Type B pancreatic cell (in vitro differentiated cells): ENCODE measurements at places on chromosomes 5 and 9.

GRCh38 chr5:179422908-179423481 lies 77.7 kb upstream of the ADAMTS2 start:
- no peak for DNase-seq

GRCh38 chr9:137039611-137040366 lies 6.2 kb downstream of the NPDC1 start:
- no peak for DNase-seq

GRCh38 chr5:37668524-37669047 lies 171.3 kb downstream of the GDNF start:
- no peak for DNase-seq

GRCh38 chr9:133304477-133305377 lies 29.7 kb upstream of the ABO start:
- peak; percentile 56 for DNase-seq

DNA sequence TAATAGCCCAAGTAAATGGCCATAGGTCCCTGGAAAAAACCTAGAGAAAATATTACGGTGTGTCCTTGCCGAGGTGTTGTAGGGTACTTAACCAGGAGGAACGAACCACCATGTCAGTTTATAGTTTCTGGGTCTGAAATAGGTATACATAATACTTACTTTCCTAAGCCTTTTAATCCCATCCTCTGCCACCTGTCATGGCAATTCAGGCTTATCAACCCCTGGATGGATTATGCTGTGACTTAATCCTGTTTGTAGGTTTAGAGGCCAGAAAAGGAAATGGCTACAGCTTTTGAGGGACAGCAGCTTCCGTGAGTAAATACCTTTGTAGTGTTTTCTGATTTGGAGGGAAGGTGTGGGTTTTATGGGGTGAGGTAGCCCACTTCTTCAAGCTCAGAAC lies 89.1 kb upstream of the PTPRD start:
- no peak for DNase-seq

DNA sequence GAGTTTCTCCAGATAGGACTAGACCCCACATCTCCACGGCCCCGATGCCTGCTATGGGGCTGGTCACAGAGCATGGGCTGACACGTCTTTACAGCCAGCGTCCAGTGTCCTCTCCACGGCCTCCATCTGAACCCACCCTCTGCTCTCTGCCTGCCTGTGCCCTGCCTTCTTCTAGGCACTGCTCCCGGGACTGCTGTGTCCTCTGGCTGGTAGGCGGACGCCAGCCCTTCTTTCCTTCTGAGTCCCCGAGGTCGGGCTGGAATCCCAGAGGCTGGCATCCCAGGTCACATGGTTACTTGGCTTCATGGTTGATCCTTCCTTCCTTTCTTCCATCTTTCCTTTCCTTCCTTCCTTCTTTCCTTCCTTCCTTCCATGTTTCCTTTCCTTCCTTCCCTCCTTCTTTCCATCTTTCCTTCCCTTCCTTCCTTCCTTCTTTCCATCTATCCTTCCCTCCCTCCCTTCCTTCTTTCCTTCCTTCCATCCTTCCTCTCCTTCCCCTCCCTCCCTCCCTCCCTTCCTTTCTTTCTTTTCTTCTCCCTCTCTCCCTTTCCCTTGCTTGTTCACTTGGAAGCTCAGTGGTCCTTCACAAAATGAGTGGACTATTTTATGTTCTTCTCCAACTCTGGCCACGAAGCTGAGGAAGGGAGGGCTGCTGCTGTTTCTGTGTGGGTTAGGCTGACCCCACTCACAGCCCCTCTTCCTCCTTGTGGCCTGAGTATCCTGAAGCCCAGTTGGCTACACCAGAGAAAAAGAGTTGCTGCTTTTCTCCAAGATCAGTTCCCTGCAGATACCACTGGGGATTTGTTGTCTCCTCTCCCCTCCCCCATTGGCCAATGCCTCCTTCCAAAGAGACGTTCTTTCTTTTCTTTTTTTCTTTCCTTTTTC lies 66.8 kb upstream of the NEURL1B start:
- DNase-seq, result no peak

DNA sequence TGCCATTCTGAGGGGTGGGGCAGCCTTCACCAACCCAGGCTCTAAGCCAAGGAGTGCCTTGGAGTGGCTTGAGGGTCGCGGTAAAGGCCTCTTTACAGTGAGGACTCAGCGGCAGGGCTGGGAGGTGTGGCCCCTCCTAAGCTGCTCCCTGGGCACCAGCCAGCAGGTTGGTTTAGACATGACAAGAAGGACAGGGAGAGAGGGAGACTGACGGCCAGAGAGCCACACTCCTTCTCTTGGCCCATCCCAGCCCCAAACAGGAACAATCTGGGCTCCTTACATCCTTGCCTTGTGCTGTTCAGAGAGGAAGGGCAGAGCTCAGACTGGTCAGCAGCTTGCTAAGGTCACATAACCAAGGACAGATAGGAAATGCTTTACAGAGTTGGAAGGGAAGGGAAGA lies 94.5 kb downstream of the LMX1B start:
- DNase-seq, result no peak

DNA sequence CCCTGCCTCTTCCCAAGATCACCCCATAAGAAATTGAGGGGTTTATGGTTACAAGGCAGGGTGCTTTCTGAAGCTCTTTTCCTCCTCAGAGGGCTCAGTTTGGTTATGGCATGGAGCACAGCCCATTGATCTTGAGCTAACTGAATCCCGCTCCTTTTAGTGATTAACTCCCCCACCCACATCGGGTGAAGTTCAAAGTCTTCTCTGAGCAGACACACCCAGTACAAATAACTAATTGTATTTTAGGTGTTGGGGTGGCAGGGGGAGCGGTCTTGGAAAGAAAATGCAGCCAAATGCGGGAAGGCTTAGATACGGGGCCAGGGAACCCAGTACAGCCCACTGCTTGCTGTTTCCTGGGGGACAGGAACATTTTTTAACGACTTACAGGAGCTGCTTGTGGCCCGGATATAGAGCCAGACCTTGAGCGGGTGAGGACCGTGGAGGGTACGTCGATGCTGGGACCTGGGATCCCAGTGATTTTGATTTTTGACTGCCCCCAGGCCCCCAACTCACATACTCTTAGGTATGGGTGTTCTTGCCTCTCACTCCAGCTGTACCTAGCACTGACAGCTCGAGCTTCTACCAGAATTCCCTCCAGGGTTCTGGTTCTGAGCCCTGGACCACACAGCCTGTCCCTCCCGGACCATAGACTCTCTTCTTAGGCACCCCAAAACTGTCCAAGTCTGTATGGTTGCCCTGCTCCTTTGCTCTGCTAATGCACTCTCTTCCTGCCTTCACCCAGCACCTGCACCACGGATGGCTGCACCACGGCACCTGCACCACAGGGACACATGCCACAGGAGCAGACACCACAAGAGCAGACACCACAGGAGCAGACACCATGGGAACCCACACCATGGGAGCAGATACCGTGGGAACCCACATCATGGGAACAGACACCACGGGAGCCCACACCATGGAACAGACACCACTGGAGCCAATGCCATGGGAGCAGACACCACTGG lies 18.3 kb upstream of the RXRA start:
- DNase-seq, result no peak

DNA sequence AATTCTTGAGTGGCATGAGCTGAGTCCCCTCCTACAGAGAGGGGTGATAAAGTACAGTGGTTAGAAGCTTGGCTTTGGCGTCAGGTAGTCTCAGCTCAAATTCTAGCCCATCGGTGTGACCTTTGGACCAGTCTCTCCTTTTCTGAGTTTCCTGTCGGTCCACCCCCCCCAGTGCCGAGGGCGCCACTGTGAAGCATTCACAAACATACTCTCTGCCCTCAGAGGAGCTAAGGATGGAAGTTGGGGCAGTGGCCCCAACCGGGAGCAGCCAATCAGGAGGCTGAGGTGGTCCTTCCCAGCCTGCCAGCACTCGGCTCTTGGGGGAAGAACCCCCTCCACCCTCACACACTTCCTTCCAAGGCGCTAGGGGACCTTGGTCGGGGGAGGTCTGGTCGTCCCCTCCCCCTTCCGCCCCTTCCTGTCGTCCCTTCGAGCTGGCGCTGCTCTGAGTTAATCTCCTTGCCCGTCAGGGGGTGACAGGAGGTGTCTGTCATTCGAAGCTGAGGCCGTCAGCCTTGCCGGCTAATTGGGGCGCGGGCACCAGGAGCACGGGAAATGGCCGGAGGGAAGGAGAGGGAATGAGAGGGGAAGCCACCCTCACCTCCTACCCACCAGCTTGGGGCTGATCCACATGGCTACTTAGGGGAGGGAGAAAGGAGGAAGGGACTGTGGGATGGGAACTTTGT lies 53.0 kb downstream of the CXXC5 start:
- no peak for DNase-seq

DNA sequence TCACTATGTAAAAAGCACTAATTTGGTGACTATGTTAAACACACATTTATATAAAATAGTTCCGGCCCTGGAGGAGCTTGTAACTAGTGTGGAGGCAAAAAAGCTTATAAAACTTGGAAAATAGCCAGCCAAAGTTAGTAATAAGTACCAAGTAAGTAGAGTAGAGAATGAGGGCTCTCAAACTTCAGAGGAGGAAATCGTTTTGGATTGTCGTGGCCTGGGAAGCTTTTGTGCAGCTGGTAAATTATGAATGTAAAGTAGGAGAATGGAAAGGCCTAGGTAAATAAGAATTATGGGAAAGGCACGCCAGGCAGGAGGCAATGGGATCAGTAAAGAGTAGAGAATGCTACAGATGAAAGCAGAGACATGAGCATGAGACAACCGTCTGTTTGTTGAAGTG lies 832.7 kb upstream of the ZNF608 start:
- no peak for DNase-seq

DNA sequence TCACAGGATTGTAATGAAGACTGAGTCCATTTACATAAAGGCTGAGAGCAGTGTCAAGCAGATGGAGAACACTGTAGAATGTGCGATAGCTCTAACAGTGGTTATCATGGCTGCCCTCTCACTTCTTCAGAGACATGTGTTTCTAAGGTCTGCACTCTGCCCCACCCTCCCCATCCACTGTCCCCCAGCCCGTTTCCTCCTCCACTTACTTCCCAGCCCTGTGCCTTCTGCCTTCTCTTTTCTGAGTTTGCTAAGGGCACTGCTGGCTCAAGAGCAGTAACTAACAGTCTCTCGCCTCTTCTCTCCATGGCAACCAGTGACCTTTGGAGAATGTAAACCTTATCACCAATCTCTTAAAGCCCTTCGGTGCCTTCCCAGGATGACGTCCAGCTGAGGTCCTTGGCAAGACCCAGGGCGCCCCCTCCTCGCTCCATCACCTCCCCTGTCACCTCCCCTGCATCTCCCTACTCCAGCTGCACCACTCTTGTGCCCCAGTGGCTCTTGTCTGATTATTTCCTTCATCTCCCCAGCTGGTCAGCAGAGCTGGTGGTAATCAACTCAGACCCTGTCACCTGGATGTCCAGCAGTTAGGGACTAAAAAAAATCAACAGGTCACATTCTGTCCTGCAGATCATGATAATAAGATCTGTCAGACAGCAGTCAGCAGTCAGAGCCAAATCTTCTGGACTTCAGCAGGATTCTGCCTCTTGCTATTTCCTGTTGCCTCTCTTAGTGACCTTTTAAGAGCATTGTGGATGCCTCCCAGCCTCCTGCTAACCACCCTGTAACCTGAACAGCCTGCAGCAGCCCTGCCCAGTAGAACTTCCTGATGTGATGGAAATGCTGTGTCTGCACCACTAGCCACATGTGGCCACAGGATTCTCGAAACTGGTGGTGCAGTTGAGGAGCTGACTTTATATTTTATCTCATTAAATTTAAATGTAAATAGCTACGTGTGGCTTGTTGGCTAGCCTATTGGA lies 9.0 kb downstream of the FXN start:
- no peak for DNase-seq

- no peak for DNase-seq
Measured at GRCh38 chr9:110027671-110028081, 180.3 kb downstream of the C9orf152 start.

GRCh38 chr9:101485924-101486692 lies 47.5 kb upstream of the RNF20 start:
- peak; percentile 69 for DNase-seq

DNA sequence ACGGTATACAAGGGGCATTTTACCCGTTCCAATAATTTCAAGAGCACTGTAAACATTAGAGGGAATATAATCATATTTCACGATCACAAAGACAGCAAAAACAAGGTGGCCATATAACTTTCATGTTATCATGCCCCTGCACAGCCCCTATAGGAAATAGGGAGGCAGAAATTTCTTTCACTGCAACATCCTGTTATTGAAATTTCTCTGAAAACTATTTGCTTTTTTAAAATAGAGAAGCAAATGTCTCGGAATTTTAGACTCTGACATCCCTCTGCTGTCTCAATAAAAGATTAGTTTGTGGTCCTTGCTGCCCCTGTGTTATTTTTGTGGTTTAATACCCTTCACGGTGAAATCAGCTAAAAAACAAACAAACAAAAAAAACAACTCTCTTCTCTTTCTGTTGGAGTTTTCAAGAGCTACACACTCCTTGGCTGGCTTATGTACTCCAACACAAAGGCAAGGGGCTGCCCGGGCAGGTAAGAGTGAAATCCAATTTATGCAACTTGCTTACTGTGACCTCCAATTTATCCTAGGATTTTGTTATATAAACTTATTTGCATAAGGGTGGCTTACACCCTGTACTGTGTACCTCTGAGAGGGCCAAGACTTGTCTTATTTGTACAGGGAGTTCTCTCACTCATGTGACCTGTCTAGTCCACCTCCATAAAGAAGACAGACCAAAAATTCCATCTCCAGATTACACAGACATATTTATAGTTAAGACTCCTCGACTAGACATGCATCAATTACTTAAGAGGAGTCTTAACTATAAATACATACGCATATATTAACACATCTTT lies 223.6 kb downstream of the MLLT3 start:
- DNase-seq, result no peak

GRCh38 chr9:125663127-125663526 lies 43.9 kb downstream of the MAPKAP1 start:
- no peak for DNase-seq

- DNase-seq, result no peak
Measured at GRCh38 chr9:18909140-18910018, 123.6 kb downstream of the SAXO1 start.

DNA sequence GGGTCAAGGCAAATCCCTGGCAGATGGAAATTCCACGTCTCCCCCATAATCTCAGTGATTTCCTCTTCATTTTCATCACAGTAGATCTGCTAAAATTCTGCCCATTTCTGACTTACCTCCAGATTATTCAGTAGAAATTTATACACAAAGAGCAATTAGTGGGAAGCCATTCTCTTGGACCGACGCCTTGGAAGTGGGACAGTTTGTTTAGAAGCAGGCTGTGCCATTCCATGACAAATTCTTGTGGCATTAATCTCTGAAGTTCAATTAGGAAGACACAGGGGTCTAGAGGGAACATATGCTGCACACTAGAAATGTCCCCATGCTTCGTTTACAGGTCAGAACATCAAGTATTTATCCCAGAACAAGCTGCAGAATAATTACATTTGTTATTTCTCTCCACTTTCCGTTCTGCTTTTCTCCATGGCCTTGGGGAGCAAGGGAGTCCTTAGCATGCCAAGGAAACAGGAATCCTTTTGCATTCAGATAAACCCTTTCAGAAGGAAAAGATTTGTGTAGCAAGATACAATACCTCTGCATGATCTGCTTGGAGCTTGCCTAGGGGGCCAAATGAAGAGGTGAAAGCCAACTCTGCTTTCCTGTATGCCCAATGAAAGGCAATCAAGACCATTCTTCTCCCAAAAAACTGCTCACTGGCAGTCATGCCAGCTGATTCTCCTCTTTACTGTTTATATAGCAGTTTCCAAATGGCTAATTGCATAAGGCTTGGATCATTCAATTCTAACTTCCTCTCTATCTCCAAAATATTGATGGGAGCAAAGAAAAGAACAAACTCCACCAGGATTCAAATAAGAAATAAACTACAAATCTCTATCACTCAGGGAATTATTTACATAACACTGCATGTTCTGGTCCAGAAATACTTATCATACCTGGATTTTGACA lies 2.5 kb upstream of the PRKACG start:
- DNase-seq, result no peak
